ENCODE measurements at places on chromosomes 1 and 21.

GRCh38 chr1:229619614-229620013, 6.3 kb downstream of the TAF5L start:
- no peak for DNase-seq

- no peak for DNase-seq
Measured at GRCh38 chr1:51294566-51295184, 35.7 kb downstream of the TTC39A start.

GRCh38 chr1:226823643-226824042, 46.8 kb upstream of the PSEN2 start:
- DNase-seq = no peak

GRCh38 chr1:235073968-235074522, 54.6 kb downstream of the TOMM20 start:
- no peak for DNase-seq

GRCh38 chr1:59214248-59215208, 82.4 kb upstream of the FGGY start:
- DNase-seq = no peak

DNA sequence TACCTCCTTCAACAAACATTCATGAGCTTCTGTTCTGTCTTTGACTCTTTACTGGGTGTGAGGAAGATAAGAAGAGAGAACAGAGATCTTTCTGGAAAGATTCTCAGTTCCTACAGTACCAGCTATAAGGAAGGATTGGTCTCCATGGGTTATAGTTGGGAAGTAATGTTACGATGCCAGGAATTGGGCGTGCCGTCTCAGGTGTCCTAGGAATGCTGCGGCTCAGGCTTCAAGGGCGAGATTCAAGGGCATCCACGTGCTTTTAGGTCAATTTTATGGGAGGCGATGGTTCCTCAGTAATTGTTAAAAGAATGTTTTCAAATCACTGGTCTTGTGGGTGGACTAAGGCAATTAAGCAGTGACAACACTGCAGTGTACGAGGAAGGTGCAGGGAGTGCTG, 27.3 kb downstream of the COG2 start:
- DNase-seq = no peak

- DNase-seq = no peak
Measured at GRCh38 chr1:3551290-3551678, 60.0 kb downstream of the MEGF6 start.

DNA sequence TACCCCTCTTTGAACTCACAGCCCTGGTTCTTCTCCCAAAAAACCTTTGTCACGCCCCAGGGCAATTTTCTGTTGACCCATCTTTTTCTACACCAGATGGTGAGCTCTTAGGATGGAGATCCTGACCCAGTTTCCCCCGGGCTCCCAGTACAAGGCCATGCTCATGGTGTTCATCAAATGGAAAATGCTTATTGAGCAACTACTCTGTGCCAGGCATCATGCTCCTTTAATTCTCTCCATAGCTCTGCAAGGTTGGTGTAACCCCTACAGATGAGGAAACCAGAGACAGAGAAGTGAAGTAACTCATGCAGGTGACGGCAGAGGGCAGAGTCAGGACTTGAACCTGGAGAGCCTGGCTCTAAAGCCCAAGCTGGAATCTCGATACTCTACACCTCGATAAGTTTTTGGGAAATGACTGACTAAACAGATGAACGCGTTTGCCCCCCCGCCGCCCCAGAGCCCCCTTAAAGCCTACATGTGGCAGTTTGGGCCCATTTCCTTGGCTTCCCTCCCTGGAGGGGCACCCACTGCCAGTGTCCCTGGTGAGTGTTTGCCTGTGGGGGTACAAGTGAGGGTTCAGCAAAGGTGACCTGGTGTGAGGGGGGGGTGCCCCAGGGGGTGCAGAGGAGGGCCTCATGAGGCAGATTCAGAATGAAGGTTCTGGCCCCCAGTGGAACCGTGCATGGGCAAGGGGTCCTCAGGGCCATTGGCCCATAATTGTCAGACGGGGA, 30.2 kb upstream of the RUNX3 start:
- no peak for DNase-seq

DNA sequence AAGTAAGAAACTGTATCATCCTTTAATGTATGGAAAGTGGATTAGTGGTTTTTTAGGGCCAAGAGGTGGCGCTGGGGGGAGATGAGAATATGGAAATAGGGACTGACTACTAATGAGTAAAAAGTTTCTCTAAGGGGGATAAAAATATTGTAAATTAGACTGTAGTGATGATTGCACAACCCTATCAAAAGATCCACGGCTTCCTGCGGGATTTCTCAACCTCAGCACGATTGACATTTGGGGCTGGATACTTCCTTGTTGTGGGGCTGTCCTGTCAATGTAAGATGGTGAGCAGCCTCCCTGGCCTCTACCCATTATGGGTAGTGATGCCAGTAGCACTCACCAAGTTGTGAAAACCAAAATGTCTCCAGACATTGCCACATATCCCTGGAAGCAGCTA, 36.0 kb upstream of the PRDM2 start:
- no peak for DNase-seq

DNA sequence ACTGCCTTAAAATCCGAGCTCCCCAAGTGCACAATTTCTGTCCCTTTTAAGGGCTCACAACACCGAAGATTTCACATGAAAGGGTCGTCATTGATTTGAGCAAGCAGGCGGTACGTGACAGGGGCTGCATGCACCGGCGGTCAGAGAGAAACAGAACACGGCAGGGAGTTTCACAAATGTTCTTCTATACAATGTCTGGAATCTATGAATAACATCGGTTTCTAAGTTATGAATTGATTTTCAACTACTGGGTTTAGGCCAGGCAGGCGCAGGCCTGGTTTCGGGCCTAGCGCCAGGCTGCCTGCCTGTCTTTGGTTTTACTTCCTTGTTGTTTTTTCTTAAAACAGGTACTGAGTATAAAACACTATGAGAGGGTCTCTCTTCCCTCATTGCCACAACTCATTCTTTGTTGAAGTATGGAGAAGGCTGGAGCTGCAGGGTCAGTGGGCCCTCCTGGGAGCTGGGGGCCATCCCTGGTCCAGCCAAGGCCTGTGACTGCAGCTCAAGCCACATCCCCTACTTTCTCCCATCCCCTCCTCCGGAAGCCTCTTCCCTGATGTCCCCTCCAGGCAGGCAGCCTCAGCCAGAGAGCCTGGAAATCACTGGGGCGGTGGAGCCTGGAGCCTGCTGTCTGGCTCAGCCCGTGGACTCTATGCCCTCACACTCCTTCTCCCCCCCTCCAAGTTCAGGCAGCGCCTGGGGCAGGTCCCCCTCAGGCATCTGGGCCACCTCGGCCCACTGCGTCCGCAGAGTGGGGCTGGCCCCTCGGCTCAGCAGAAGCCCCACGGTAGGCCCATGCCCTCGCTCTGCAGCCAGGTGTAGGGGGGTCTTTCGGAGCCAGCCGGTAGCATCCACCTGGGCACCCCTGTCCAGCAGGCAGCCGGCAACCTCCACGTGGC, 2.4 kb downstream of the ANKRD65 start:
- no peak for DNase-seq

GRCh38 chr1:70353601-70354331, 756 bp downstream of the ANKRD13C start:
- no peak for DNase-seq

DNA sequence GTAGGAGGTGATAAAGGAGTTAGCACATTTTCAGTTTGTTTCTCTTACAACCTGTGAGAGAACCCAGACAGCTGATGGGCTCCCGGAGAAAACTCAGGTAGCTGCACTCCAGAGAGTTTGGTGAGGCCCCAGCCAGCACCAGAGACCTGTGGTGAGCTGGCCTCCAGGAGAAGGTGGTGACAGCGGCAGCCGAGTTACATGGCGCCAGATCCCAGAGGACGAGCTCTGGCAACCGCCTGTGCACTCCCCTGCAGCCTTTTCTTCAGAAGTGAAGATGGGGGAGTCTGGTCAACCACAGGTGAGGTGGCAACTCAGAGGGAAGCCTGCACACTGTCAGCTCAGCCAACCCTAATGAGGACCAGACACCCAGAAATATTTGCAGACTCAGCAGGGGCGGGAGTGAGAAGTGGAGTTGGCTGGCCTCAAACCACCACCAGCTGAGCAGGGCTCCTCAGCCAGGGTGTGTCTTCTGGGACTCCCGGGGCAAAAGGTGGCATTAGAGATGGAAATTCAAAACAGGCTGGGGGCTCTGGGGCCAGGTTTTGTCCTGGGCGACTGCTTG, 209.7 kb downstream of the SETD4 start:
- DNase-seq = no peak

DNA sequence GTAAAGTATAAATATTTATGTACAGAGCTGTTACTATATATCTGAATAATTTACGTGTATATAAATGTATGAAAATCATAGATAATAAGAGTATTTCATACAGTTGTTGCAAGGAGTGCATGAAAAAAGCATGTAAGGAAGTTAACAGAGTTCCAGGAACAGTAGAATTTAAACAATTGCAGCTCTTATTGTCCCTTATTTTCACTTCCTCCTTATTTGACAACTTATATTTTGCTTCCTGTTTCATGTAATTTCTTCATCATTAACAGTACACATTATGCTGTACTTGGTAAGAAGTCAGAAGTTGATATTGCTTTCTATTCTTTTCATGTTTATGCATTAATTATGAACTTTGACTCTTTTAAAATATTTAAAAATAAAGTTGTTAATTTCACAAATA, 681.5 kb downstream of the LRRIQ3 start:
- DNase-seq = no peak

- no peak for DNase-seq
Measured at GRCh38 chr1:99557546-99558202, 88.2 kb upstream of the PALMD start.

DNA sequence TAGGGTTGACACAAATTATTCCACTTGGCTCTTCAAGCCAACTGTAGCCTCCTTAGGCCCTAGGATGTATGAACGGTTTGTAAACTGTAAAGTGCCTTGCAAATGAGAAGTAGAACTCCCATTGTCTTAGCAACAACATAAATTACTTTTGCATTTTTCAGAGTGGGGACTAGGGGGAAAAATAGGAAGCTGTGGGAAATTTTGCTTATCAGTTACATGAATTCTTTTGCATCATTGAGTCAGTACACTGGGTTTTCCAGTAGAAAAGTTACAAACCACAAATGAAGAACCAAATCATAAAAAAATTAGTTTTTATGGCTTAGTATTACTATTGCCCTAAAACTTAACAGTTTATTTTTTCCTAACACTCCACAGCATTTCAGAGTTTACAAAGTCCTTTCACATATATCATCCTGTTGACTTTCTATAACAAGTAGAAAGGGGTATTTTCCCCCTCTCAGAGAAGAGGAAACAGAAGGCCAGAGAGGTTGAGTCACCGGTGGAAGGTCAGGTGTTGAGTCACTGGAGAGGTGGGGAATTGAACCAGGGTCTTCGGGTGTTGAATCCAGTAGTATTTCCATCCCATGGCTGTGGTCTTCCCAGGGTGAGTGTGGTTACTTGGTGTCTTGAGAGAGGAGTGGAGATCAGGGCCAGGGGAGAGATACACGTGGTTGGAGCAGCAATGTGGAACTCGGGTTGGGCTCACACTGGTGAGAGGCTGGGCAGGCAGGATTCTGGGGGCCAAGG, 71.9 kb upstream of the USP24 start:
- DNase-seq = no peak

DNA sequence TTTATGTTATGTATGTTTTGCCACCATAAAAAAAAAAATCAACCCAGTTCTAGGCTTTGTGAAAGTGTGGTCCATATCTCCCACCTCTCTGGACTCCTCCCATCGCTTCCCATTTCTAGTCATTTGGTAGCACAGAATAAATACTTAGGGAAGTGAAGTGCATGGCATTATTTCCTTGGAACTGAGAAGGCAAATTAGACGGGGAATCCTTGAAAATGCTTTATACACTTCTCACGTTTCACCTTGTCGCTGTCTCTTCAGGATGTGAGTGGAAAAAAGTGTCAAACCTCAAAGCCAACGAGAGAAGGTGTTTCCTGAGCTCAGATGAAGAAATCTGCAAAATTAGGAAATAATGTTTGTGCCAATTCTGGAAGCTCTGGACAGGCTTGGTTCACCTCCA, 209.9 kb downstream of the ATG4C start:
- no peak for DNase-seq

DNA sequence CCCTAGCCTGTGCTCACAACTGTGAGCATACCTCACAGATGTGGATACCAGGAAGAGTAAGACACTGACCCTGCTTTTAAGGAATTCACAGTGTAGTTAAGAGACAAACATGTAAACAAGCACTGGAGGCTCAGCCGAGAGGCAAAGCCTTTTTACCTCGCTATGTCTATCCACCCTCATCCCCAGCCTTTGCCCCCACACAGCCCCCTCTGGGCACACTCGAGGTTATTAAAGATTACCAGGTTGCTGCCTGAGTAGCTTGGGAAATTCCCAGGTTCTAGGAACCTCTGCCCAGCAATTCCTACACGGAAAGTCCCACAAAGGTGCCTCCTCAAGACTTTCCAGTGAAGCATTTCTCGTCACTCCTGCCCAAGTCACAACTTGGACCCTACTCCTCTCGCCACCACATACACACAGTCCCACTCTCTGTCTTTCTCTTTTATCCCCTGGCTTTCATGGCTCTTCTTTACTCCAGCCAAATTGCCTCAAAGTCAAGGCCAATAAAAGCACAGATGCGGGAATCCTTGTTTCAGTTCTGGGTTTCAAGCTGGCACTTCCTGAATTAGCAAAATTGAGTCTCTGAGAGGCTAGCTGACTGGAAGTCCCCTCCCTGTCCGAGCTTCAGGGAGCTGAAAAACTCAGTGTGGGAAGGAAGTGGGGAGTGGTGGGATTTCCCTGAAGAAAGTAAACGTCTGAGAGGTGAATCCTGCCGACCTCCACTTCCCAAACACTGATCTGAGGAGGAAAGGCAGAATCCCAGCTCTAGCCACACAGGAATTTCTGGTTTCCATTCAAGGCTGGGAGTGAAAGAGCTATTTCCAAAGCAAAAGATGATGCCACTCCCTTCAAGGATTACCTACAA, 7.6 kb downstream of the DENND2D start:
- no peak for DNase-seq

DNA sequence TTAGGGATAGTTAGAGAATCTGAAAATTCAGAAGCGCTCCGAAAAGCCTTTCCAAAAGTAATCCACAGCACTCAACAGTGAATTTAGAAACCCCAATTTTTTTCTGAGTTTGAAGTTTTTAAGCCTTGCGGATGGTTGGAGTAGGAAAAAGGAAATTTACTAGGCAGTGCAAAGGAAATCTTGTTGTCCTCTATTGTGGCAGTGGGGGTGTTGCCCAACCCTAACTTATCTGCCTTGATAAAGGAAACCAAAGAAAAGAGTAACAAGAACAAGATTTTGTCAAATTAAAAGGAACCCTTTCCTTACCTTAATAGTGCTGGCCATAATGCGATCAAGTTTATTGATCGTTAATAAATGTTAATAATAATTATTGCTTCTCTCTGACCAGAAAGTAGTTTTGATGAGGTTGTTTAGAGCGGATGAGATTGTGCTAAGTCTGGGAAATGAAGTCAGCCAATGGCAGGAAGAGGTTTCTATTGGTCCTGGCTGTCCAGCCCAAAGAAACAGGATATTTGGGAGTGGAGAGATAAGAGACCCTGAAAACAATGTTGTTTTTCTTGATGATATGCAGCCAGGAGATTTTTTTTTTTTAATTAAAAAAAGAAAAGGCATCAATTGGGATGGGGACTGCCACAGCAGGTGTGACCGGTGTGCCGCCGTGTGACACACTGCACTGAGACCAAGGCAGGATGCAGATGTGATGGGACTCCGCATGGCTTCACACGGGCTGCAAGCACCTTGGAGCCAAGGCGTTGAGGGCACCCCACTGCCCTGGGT, at the start of gene ERG:
TSS of gene ERG (minus strand) at position 421 of the 777 bp plus-strand sequence. CDS start at position 324, 97 bp downstream.
- DNase-seq = no peak

- no peak for DNase-seq
Measured at GRCh38 chr21:38721958-38722357, 83.8 kb upstream of the ETS2 start.

Data from stimulated activated CD8-positive, alpha-beta memory T cell treated with anti-CD3 and anti-CD28 coated beads, Interleukin-7, amount 100 ng/mL, for 1 hour (primary cell).